Sigmoid colon (tissue), 7 donors: ENCODE measurements at places on chromosomes 2 and 18. TPM values are rescaled to one million over a fixed set of nuclear protein-coding genes. Genes with fewer than 3 reads are reported as not detected.

The NEMP2 gene
- total RNA-seq: 5.3 TPM

The CD8B2 gene
- not detected for total RNA-seq

The STPG4 gene
- 0.66 TPM for total RNA-seq

The TSPYL6 gene
- total RNA-seq: not detected

The TUBA4B gene
- not detected for total RNA-seq

The IL36RN gene
- not detected for total RNA-seq

The VWA3B gene
- not detected for total RNA-seq

The GULP1 gene
- 56.1 TPM for total RNA-seq

- no peak for DNase-seq
Observed at GRCh38 chr2:209613649-209614305, 157.9 kb upstream of the UNC80 start.

GRCh38 chr2:227411990-227412350 lies 24.2 kb upstream of the SCYGR1 start:
- no peak for DNase-seq

- DNase-seq: no peak
Observed at GRCh38 chr2:100211521-100211920, 69.1 kb upstream of the AFF3 start.

DNA sequence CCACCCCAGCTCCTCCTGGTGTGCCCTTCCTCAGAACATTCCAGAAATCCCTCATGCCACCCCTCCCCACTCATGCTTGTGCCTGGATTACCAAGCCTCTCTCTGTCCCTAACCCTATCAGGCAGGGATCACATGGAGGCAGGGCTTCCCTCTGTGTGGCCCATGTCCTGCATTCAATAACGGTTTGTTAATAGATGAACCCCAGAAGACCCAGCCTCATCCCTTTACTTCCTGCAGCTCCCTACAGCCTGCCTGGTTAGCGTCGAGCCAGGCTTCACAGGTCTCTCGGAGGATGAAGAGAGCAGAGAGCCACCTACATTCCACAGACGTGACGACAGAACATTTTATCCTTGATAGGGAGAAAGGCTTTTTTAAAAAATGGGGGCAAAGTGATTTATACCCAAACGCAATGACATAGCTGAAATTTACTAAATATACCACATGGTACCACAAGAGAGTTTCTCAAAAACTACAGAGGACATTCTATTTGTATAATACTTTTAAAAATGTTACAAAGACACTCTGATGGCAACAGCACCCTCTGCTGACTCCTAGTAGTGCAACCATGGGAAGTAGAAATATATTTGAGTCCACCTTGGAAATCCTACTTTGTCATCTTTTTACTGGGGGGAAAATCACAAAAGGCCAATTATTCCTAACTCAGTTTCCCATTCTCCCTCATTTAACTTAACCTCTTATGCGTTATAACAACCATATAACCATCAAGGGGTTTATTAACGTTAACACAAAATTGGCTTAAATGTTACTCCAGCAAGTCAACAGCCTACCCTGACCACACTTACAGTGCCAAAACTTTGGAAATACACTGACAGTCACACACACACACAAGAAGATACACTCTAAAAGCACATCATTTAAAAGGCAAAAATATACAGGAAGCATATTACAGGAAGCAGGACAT lies 30.7 kb downstream of the FBXO15 start:
- no peak for DNase-seq

- DNase-seq: peak; percentile 58
Observed at GRCh38 chr2:241820625-241821384, 11.8 kb downstream of the NEU4 start.

DNA sequence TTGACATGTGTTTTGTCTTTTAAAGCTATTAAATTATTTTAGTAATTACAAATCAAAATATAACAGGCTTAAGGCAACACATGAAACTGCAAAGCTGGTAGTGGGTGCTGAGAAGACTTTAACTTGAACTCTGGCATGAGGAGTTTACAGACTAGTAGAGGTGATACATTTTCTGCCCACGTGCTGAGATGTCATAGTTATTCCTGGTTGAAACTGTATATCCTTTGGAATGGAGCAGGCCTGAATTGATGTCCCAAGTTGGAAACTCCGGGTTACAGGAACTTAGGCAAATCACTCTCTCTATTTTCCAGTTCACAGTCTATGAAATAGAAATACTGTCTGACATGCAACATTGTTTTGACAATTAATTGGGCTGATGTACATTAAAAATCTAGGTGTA lies 177.1 kb upstream of the NOL4 start:
- no peak for DNase-seq

DNA sequence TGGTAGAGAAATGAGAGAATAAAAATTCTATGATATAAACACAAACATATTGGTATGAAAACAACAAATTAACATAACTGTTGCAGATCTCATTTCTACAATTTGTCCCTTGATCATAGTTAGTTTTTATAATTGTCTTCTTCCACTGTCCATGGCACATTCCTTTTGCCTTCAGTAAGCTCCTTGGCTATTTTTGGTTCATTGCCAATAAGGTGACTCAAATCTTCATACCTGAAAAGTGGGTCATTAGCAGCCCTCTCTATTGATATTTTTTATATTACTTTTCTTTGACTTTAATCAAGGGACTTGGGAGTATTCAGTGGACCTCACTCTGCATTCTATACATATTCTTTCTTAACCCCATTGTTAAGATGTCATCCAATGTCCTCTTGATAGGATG lies 552.9 kb downstream of the TDRD15 start:
- no peak for DNase-seq

DNA sequence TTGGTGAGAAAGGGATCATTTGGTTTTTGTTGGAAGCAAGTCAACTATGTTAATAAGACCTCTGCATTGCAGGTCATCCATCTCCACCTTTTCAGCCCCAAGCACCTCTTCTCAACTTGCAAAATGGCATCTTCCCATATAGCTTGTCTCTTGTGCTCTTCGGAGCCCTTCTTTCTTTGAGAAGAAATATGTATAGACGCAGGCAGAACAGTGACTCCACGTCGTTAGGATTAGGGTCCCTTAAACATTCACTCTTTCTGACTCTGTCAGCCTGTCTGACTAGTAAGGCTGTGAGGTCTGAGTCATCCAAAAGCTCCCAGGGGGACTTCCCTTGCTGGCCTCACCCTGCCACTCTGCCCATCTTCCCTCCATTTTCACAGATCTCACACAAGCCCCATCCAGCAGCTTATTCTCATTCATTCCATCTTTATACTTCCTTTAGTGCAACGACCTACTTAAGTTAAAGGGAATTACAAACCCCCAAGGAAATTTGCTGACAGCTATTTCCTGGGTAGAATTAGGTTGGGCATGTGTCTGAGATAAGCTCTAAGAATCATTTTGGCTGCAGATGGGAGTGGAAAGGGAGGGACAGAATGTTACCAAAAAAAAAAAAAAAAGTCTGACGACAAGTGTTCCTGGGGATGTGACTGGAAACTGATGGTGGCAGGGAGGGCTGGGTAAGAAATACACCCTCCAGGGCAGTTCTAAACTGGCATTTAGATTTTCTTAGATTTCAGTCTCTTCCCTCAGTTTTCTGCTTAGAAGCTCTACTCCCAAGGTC lies 37.7 kb upstream of the MEX3C start:
- DNase-seq: no peak

DNA sequence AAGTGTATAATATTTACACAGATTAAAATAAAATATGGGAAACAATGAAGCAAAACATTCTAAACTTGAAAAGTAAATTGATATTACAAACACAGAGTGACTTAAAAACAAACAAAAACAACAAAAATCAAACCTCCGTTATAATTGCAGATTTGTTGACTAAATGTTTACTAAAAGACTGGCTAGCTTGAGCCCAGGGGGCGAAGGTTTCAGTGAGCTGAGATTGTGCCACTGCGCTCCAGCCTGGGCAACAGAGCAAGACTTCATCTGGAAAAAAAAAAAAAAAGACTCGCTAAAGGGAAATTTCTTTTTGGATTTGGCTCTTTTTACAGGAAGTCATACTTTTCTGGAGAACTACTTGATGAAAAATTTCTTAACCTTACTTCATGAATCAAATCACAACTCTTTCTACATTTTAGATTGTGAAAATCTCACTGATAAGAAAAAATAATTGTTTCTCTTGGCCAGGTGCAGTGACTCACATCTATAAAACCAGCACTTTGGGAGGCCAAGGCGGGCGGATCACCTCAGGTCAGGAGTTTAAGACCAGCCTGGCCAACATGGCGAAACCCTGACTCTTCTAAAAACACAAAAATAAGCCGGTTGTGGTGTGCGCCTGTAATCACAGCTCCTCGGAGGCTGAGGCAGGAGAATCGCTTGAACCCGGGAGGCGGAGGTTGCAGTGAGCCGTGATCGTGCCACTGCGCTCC lies 9.7 kb downstream of the TFPI start:
- DNase-seq: no peak

DNA sequence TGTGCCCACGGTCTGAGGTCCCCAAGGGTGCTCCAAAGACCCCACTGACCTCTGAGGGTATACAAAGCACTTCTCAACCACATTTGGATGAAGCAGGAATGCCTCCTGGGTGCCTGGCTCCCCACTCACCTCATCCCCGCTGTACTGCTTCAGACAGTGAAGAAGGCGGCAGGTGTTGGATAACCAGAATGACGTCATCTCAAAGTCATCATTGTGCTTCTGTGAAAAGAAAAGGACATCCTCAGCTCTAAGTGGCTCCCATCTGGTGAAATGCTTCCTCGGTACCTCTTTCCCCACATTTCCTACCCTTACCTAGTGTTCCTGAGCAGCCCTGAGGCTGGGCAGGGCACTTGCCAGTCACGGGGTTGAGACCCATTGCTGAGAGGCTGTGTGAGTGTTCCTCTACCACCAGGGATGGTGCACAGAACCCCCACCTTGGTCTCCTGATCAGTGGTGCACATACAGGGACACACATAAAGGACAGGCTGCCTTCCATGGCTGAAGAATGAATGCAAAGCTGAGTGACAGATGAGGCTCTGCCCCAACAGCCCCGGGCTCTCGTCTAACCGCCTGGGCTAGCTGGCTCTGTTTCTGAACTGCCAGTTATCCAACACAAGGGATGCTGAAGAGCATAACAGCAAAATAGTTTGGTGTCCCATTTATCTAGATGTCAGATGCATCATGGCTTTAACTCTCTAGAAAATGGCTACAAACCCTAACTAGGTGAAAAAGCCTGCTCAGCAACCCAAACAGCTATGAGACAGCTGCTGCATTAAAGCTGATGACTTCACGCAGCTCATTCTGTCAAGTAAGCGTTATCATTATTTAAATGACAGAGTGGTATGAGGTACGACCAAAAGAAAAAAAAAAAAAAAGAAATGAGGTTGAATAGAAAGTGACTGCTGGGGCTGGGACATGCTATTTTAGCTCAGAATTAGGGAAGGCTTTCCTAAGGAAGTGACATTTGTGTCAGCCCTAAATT lies 28.2 kb upstream of the ACAA2 start:
- no peak for DNase-seq

DNA sequence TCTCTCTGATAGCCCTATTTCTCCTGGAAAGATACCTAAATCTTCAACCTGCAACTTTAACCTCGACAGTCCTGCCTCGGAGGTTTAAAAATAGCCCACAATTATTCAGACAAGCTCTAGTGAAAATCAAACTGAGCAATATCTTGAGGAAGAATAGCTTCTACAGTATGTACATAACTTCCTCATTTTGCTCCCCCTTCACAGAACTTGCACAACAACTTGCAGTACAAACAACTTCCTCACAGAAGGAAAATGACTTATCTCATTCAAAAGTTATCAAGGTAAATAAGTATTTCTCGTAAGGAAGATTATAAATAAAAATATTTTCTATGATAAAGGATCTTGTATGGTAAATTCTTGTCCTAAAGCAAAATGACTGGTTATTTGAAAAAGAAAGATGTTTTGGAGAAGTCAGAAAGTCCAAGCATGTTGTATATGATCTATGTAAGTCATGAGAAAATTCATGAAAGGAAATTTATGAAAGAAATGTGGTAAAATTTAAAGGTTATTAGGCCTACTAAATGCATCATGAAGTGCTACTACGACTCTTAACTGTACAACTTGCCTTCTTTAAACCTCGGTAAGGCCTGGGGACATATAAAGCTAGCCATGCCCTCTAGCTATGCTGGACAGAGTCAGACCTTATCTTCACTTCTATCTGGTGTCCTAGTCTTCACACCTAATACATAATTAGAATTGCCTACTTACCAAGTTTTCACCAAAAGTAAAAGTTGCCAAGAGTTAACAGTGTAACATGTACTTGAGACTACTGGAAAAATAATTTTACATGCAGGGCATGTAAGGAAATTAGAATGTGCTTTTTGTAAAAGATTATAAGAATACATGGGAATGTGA lies 394.5 kb downstream of the DLGAP1 start:
- DNase-seq: no peak
